ENCODE measurements at places on chromosomes 6 and 20. TPM values are rescaled to one million over a fixed set of nuclear protein-coding genes. Genes with fewer than 3 reads are reported as not detected.

CTCFL gene
- not detected for total RNA-seq

ZSCAN31 gene
- total RNA-seq = 3.0 TPM

SAMD5 gene
- total RNA-seq = not detected

SIRPB2 gene
- total RNA-seq = not detected

TFAP2D gene
- total RNA-seq = not detected

TRIM15 gene
- total RNA-seq = not detected
